ENCODE measurements at places on chromosomes 2 and 18. TPM values are rescaled to one million over a fixed set of nuclear protein-coding genes. Genes with fewer than 3 reads are reported as not detected.

SMC6 gene
- polyA plus RNA-seq, result 35.8 TPM

GREB1L gene
- polyA plus RNA-seq, result 2.3 TPM

CCL20 gene
- polyA plus RNA-seq, result 0.52 TPM

DNA sequence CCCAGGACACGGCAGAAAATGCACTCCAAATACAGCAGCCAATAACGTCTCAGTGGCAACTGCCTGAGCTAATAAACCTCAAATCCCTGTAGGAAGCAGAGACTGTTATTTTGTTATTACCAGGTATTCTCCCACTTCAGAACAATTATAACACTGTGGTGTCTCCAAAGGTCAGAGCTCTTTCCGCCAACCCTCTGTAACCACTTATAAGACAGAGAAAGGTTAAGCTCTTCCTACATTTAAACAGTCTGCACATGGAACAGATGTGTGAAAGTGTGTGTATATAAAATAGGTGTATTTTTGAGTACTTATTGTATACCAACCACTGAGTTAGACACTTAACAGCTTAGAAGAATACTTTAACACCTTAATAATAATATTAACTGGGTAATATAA, 64.1 kb downstream of the FBXO15 start:
- no peak for DNase-seq

DNA sequence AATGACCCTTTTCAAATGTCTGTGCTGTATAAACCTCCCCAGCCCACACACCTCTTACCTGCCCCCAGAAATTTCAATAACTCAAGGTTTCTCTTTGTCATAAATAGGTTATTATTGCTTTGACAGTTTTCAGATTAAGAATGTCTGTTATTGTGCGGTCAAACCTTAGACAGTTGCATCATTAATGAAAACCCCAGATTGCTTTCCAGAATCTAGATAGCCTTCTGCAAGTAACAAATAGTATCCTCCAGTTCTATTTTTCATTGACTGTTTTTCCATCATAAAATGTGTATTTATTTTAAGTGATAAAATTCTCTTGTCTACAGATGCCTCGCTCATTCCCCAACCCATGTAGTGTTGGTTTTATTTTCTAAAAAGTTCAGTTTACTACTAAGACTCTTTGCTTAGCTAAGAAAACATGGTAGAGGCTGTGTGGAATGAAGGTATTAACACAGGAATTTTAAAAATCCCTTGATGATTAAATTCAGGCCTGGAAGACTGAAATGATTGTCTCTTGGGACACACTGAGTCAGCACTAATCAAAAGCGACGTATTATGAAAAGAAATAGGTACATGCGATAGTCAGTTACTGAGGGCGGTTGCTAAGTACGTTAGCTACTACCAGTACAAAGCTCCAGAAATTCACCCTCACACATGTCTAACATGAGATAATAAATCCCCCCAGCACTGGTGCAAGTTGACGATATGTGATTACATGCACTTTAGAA, 38.4 kb upstream of the ITGAV start:
- no peak for DNase-seq

DNA sequence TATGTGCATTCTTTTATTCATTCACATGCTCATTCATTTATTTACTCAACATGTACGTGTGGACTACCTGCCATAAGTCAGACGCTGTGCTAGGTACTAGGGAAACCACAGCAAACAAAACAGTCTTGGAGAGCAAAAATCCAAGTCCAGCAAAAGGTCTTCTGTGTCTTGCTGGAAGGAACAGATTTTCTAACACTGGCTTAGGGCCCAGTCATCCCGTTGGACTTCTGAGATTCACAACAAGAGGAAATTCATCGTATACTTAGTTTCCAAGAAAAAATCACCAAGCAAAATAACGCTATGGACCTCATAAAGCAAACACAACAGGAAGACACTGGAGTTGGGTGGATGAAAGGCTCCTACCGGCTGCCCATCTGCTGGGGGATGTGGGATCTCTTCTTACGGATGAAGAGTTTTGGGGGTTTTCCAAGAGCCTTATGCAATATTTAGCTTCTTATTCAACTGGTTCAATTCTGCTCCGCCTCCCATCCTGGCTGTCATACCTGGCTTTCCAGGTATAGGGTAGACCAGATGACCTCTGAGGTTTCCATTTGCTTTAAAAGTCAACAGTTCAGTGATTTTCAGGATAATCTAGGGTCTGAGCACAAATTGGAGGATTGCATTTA, 262.7 kb downstream of the HAUS1 start:
- DNase-seq, result no peak

Data from right renal cortex interstitium (tissue), 3 donors.